ENCODE measurements at places on chromosomes 2 and 18.
A peak's percentile ranks its signal among the peaks of the same experiment; 100 is the strongest.

- no peak for DNase-seq
Observed at GRCh38 chr2:10740226-10740625, 18.8 kb downstream of the ATP6V1C2 start.

- DNase-seq = no peak
Observed at GRCh38 chr2:69734035-69734611, 7.8 kb upstream of the ANXA4 start.

DNA sequence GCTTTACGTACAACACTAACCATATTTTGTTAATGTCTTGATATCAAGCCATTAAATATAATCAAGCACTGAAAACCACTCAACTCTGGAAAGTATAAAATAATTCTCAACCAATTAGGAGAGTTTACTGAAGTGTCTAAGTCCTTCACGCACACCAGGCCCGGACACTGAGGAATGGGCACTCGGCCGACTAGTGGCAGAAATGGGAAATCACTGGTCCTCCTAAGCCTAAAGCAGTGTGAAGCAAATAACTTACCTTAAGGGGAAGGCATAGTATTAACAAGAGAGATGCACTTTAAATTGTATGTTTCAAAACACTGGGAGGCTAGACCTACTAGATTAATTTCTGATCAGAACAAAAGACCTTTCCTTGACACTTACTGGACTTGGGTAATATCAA, 45.7 kb downstream of the FAM210A start:
- no peak for DNase-seq

- DNase-seq = no peak
Observed at GRCh38 chr2:45382744-45383143, 228.3 kb downstream of the SRBD1 start.

DNA sequence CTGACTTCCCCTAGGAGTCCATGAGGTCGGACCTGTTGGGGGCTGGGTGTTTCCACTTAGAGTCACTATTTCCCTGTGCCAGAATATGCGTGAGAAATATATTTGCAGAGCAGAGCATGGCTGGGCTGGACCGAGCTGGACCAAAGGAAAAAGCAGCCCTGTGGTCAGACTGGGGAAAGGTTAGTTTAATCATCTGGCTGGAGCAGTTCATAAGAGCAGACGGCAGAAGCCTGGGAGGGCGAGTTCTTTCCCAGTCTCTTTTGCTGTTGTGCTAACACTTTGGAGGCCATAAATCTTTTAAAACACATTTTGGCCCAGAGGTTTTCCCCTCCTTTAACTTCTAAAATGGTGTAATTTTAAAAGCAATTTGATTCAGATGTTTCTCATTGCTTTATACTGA, 66.5 kb downstream of the GLI2 start:
- DNase-seq = no peak

DNA sequence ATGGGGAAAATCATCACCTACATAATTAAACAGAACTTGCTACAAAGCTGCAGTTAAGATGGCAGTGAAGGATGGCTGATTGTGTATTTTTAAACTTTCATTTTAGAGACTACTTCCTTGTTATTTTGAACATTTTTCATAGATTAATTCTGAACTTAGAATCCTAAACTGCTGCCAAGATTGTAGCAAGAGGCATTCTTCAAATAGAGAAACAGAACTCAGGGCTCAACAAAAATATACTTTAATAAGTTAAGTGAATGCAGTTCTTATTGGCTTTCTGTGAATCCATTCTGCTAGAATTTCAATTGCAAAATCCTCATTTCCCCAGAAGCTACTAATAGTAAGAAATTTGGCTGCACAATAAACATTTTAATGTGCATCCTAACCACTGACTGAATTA, 160.3 kb downstream of the L3MBTL4 start:
- no peak for DNase-seq

DNA sequence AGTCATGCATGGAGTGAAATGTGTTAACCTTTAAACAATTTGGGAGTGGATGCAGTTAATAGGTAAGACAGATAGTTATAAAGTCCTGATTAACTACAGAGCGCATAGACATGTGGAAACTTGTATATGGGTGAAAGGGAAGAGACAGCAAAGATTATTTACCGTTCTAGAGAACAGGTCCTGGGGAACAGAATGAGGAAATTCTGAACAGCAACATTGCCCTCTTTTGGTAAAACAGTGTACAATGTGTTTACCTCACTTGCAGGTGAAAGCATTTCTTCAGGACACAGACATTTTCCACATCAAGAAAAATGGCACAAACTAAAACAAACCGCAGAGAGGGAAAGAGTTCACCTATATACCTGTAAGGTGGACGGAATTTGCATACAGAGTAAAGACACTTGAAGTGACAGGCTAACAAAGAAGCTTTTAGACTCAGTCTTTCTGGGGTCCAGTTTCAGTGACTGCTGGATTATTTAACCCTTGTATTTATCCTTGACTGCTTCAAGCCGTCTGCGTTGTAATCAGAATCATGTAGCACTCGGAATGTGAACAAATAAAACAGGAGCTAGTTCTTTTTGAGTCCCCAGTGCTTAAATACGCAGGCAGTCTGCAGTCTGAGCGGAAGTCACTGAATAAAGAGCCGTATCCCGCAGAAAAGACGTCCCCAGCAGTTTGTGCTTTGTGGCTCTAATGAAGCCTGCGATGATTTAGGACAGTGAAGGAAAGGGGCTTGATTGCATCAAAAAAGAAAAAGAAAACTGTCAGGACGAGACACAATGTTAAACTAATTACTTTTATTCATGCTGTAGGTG, 364.8 kb upstream of the GALNT5 start:
- DNase-seq = peak; percentile 7

DNA sequence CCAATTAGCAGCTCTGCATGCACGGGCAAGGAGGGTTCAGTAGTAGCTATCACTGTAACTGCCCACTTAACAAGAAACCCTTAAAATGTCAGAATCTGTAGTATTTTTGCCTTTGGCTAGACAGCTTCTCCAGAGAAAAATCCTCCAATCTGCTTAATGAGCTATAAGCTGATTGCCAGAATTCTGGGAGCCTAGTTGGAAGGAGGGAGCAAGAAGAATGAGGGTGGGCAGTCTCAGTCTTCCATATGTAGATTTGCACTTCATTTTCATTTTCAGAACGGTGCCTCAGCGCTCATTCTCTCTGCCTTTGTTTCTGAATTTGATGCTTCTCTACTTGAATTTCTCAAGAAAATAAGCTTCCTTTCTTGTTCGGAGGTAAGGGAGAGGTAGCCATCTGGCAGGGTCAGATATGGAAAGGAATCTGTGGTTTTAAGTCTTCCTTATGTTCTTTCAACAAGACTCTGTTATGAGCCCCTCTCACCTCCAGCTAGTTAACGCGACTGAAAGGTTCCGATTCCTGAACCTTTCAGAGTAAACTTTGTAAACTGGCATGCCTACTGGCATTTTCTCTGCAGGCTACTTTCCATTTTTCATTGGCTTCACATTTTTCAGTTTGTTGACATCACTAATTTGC, 53.5 kb downstream of the HNRNPLL start:
- DNase-seq = no peak

- no peak for DNase-seq
Observed at GRCh38 chr18:10085416-10085815, 171.6 kb downstream of the VAPA start.

DNA sequence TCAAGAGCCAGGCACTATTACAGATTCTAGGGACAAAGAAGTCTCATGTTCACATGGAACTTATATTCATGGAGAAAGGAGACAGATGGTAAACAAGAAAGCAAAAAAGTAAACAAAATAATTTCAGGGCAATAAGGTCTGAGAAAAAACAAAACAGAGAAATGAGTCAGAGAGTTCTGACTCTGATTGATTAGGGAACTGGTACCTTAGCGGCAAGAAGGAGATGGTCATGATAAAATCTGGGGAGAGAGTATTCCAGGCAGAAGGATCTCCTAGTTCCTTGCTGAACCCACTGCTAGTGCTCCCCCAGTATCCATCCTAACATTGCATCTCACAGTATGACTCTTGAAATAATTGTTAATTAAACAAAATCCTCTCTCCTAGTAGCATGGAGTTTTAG, 161.8 kb upstream of the KLF7 start:
- no peak for DNase-seq

GRCh38 chr2:101486258-101486701, 11.4 kb upstream of the RFX8 start:
- no peak for DNase-seq

DNA sequence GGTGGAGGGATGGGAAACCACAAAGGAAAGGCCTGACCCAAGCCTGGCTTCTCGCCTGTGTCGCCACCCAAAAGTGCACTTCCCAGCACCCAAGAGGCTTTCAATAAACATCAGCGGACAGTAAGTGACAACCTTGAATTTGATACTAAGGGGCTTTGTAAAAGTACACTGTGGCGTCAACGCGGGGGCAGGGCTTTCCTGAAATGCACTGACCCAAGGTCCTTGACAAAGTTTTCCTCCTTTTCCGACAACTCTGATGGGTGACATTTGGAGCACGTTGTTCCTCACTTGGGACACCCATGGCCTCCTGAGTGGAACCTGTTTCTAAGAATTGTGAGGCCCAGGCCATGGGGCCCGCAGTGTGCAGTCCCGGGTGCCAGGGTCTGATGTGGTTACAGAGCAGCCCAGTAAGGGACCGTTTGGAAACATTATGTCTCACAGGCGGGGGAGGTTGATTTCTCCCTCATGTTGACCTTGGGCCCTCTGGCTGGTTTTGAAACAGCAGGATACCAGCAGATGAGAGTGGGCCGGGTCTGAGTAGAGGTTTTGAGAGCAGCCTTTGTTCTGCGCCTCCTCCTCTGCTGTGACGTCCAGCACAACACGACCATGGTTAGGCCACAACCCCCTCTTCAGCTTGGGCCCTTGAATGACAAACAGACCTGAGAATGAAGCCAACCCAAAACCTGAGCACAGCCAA, 2.8 kb upstream of the ZBTB14 start:
- DNase-seq = no peak

- DNase-seq = no peak
Observed at GRCh38 chr2:12620759-12621158, 96.0 kb upstream of the TRIB2 start.
